ENCODE measurements at places on chromosomes 5 and 9.

DNA sequence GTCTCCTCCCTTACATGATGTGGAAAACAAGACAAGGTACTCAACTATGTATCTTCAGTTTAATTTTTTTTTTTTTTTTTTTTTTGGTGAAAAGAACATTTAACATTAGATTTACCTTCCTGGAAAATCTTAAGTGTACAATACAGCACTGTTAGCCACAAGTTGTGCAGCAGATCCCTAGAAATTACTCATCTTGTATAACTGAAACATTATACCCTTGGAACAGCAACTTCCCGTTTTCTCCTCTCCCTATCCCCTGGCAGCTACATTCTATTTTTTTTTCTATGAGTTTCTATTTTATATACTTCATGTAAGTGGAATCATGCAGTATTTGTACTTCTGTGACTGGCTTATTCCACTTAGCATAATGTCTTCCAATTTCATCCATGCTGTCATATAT is 421.9 kb upstream of the FTMT start:
- no peak for DNase-seq

DNA sequence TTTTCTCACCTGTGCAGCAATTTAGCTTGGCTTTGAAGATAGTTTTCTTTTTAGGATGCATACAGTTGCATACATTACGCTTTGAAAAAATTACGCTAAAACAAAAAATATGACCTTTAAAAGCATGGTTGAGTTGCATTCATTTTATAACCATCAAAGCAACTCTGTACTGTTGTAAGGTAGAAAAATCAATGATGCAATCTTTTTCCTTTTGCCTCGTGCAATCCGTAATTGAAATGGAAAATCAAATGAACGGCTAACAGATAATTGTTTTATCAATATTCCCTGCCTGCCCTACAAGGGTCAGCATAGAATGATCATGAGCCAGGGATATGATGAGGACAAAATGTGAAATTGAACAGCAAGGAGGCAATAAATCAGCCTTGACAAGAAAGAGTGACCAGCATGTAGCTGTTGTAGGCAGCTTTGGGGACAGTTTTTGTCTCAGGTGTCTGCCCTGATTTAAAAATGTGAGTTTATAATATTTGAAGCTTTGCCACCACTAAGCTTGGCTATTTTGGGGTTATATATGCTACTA is 98.2 kb downstream of the PBX3 start:
- no peak for DNase-seq

DNA sequence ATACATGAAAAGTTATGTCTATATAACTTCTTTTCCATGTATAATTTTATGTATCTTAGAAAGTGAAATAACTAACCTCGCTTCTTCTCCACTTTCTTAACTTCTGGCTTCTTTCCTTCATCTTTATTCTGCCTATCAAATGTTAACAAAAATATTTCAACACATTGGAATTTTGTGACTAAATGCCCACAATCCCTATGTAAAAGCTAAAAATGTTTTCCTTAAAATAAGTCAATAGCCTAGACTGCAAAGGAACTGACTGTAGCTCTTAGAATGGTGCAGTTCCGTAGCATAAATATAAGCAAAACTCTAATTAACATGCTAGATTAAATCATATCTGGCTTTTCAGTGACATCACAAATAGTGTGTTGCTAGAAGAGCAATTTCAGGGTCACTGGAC is 40.9 kb downstream of the PSIP1 start:
- DNase-seq: no peak

GRCh38 chr5:113232667-113233066 is 202.1 kb downstream of the TSSK1B start:
- DNase-seq: no peak

DNA sequence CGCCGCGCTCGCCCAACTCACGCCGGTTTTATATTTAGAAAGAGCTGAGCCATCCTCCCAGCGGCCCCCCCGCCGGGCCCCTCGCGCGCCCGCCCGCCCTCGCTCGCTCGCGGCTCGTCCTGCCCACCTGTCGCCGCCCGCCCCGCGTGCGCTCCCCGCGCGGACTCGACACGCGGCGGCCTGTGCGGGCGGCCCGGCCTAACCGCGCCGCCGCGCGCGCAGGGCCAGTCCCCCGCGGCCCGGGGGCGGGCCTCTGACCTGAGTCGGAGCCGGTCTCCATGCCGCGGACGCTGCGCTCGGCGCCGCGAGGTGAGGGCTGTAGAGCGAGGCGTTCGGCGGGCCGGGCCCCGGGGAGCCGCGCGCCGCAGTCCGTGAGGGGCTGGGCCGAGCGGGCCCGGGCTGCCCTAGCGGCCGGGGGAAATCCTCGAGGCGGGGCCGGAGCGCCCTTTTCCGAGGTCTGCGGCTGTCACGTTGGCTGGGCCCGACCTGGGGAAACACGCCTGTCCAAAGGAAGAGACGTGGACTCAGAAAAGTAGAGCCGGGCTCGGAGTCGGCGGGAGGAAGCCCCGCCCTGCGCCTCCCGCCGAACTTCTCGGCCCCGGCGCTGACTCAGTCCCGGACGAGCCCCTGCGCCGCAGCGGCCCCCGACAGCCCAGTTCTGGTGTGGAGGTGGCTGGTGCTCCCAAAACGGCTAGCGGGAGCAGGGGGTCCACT is at the start of gene ECPAS:
Gene ECPAS (minus strand): TSS at position 526 of the 714 bp plus-strand sequence. CDS start 11,465 bp downstream, outside the sequence.
- peak; percentile 90 for DNase-seq

DNA sequence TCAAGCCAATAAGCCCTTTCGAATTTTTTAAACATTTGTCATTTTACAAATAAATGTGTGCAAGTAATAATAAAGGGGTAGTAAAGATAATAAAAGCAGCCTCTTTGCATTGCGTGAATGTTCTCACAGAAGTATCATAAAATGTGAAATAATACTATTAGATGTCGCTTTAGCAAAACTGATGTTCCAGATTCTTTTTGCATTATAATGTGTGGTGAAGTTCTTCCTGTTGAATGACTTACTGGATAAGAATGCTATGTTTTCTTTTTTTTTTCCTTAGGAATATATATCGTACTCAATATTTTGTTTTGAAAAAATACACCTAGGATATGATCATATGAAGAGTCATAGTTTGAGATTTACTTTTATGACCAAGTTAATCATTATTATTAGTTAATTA is 85.2 kb upstream of the CDH12 start:
- DNase-seq: no peak

DNA sequence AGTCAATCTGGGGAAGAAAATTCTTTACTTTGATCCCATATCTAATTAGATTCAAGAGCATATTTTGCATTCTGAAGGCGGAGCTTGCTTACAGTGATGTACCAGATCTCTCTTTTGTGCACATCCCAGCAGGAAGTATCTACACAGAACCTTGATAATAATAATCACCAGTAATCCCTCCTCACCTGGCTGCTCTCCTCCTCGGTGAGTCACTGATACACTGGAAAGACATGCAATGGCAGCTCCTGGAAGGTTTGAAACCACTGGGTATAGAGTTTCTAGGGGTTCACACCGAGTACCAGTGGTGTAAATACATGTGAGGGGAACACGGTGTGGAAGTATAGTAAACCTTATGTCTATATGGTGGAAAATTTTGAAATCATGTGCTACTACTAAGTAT is 205.5 kb upstream of the TARS1 start:
- DNase-seq: no peak

- no peak for DNase-seq
These were observed 26.0 kb upstream of the ANXA1 start for GRCh38 chr9:73125651-73126050.

- no peak for DNase-seq
These were observed 175.1 kb downstream of the RORB start for GRCh38 chr9:74672237-74672636.

GRCh38 chr9:130379649-130379970 is 65.2 kb upstream of the ASS1 start:
- no peak for DNase-seq

GRCh38 chr9:87646546-87646945 is 79.4 kb upstream of the CTSL start:
- no peak for DNase-seq

DNA sequence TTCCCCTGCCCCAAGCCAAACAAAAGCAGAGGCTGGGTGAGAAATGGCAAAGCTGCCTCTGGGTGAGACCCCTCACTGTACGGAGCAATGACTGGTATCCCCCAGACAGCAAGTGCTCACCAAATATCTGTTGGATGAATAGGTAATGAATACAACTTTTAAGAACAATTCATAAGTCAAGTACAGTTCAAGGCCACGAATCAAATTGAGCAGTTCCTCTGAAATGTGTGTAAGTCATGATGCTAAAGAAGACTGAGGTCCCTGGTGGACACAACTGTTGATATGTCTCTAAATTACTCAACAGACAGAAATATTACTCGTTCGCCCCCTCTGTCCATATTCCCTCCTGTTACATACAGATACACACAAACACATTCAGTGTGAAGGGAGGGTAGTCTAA is 160.7 kb downstream of the GLIS3 start:
- no peak for DNase-seq

DNA sequence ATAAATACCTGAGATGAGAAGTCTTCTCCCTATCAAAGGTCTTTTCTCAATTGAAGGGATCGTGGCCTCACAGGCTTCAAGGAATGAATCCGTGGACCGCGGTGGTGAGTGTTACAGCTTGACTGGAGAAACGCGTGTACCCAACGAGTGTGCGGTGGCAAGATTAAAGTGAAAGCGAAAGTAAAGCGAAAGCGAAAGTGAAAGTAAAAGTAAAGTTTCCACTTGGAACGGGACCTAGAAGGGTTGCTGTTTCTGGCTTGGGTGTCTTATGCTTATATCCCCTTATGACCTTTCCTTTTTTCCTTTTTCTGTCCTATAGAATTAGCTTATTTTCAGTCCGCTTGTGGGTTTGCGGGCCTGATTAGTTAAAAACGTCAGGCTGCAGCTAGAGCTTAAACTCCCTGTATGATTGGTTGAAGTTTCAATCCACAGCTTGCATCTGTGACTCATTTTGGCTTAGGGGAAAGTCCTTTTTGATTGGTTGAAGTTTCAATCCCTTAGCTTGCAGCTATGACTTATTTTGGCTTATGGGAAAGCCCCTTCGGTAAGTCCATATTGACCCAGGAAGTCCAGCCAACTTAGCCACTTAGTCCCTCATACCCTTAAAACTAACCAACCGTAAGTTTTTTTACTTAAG is 924.3 kb upstream of the CDH10 start:
- DNase-seq: no peak

DNA sequence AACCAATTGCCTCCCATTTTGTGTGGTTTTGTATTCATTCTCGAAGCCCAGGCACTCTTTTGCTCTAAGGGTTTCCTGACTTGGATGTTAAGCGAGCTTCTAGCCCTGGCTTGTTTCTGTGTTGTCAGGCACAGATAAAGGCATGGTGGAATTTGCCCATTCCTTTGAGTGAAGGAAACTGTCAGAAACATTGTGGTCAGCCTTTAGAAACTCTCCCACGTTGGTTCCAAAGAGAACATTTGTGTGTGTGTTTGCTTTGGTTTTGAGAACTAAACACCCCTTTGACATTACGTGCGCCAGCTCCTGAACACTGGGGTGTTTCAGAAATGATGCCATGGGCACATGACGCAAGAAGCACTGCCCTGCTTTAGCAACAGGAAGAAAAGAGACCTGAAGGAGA is 320.9 kb downstream of the NTRK2 start:
- no peak for DNase-seq

GRCh38 chr9:127679506-127679905 is 27.3 kb upstream of the CFAP157 start:
- no peak for DNase-seq

- DNase-seq: no peak
These were observed 16.3 kb downstream of the ARHGEF28 start for GRCh38 chr5:73642344-73642743.

DNA sequence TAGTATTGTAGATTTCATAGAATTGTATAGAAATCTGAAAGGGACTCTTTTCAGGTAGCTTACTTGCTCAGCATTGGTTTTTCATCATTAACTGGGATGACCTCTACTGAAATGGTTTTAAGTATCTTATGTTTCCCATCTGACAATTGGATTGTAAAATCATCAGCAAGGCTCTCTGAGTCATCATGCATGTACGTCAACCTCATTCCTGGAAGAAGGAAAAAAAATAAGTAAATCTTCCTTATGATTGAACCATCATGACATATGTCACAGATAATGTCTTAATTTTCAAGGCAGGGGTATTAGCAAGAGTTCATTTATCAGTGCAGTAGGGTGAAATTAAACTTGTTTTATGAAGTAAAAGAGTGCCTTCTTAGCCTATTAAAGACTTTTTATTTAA is 74.9 kb upstream of the CER1 start:
- DNase-seq: no peak

DNA sequence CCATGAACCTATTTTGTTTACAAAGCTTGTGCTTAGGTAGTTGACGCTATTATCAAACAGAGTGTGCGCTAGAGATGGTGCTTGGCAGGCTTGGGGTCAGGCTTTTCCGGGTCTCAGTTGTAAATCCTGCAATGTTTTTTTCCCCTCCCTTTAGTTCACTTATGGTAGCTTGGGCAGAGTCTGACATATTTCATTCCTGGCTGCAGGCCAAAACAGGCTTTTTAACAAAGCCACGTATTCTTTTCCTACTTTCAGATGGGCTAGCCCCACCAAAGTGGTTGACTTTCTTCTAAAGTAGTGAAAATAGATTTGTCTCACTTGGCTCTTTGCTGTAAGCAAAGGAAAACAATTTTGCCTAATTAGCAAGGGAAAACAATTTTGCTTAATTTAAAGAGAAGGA is 58.0 kb upstream of the FBN2 start:
- no peak for DNase-seq

- DNase-seq: no peak
These were observed 32.2 kb downstream of the SPOCK1 start for GRCh38 chr5:137466889-137467288.

DNA sequence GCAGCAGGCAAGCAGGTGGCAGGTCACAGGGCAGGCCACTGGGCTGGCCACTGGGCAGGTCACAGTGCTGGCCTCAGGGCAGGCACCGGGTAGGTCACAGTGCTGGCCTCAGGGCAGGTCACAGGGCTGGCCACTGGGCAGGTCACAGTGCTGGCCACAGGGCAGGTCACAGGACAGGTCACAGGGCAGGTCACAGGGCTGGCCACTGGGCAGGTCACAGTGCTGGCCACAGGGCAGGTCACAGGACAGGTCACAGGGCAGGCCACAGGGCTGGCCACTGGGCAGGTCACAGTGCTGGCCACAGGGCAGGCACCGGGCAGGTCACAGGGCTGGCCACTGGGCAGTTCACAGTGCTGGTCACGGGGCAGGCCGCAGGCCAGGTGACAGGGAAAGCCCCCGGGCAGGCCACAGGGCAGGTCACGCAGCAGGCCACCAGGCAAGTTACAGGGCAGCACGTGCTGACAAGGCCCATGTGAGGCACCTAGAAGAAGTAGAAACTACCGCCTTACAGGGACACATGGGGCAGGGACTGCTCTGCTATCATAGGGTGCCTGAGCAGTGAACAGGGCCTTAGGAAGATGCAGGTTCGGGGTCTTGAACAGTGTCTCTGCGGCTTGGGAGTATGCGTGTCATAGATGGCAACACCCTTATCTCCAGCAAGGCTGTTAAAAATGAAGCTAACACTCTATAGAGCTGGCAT is 18.6 kb upstream of the MED10 start:
- DNase-seq: no peak

GRCh38 chr9:106075960-106076327 is 381.6 kb downstream of the TMEM38B start:
- DNase-seq: no peak

- DNase-seq: peak; percentile 73
These were observed 708 bp downstream of the RXRA start for GRCh38 chr9:134326724-134327601.

GRCh38 chr9:114315723-114316363 is 7.1 kb upstream of the ORM1 start:
- peak; percentile 80 for DNase-seq
